ENCODE measurements at places on chromosomes 4 and X. TPM values are rescaled to one million over a fixed set of nuclear protein-coding genes. Genes with fewer than 3 reads are reported as not detected.
A peak's percentile ranks its signal among the peaks of the same experiment; 100 is the strongest.

Gene COX7B2
- total RNA-seq, result not detected

Gene CT83
- not detected for total RNA-seq

Gene CYLC1
- total RNA-seq, result not detected

Gene BLTP1
- total RNA-seq, result 46.9 TPM

Gene HGFAC
- total RNA-seq, result 0.12 TPM

Gene MAGIX
- total RNA-seq, result 0.53 TPM

Gene ARHGAP24
- 26.5 TPM for total RNA-seq

Gene IL9R
- total RNA-seq, result not detected

Gene RXFP1
- total RNA-seq, result not detected

Gene LIMCH1
- total RNA-seq, result 128 TPM

Gene PASD1
- not detected for total RNA-seq

Gene USP17L30
- total RNA-seq, result not detected

Gene MAP7D3
- 17.6 TPM for total RNA-seq

- no peaks in the 10 kb centered on the region for H3K27me3 ChIP-seq
- H3K27ac ChIP-seq, result no peak overlapping the region
- H3K4me1 ChIP-seq, result no peaks in the 10 kb centered on the region
- no peaks in the 10 kb centered on the region for H3K36me3 ChIP-seq
These were observed 9.2 kb downstream of the PDE6B start for GRCh38 chr4:634599-634985.

DNA sequence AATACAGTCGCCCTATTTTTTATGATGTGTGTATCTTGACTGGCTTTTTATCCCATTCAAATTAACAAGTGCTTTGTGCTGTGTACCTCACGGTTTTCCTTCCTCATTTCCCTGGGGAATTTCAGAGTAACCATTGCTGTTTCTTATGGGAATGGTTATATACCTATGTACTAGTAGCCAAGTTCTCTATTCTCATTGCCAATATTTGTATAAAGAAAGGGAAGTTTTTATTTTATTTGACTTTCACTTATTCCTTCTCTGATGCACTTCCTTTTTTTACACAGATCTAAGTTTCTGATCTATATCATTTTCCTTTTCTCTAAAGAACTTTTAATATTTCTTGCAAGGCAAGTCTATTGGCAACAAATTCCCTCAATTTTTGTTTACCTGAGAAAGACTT is 181.3 kb downstream of the SOWAHB start:
- H3K4me3 ChIP-seq, result no peak overlapping the region
- DNase-seq, result no peak
- H3K4me1 ChIP-seq, result peaks cover 11% of the 10 kb centered on the region
- no peak overlapping the region for H3K27ac ChIP-seq
- no peaks in the 10 kb centered on the region for H3K36me3 ChIP-seq
- H3K27me3 ChIP-seq, result no peaks in the 10 kb centered on the region

- no peaks in the 10 kb centered on the region for H3K36me3 ChIP-seq
- H3K27me3 ChIP-seq, result no peaks in the 10 kb centered on the region
- no peak for DNase-seq
- H3K4me3 ChIP-seq, result no peak overlapping the region
- no peak overlapping the region for H3K27ac ChIP-seq
- no peaks in the 10 kb centered on the region for H3K4me1 ChIP-seq
These were observed 11.5 kb upstream of the GABRE start for GRCh38 chrX:151985955-151986354.

DNA sequence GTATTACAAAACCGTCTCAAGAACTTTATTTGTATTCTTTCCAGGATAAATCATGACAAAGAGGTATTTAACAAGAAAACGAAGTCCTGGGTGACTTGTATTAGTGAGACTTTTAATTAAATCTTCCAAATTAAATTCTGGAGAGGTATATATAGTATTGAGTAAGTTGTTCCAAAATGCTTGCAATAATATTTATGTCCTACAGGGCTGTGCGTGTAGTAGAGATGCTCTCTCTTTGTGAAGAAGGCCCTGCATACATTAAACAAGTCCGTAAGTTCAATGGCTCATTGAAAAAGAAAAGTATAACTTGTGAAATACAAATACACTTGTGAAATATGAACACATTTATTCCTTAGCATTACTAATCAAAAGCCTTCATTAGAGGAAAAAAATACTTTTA is 211.4 kb downstream of the ARHGAP24 start:
- no peak for DNase-seq
- peaks cover 10% of the 10 kb centered on the region for H3K4me1 ChIP-seq
- H3K36me3 ChIP-seq, result no peaks in the 10 kb centered on the region
- H3K4me3 ChIP-seq, result no peak overlapping the region
- H3K27me3 ChIP-seq, result no peaks in the 10 kb centered on the region

- H3K27me3 ChIP-seq, result no peaks in the 10 kb centered on the region
- H3K4me3 ChIP-seq, result peak overlapping the region; percentile 53
- no peak for DNase-seq
These were observed 190.5 kb downstream of the RRAGB start for GRCh38 chrX:55907968-55908607.

GRCh38 chr4:22463179-22463578 is 52.7 kb downstream of the ADGRA3 start:
- H3K36me3 ChIP-seq, result peaks cover 18% of the 10 kb centered on the region
- DNase-seq, result no peak
- no peak overlapping the region for H3K27ac ChIP-seq
- no peaks in the 10 kb centered on the region for H3K27me3 ChIP-seq
- no peak overlapping the region for H3K4me3 ChIP-seq

DNA sequence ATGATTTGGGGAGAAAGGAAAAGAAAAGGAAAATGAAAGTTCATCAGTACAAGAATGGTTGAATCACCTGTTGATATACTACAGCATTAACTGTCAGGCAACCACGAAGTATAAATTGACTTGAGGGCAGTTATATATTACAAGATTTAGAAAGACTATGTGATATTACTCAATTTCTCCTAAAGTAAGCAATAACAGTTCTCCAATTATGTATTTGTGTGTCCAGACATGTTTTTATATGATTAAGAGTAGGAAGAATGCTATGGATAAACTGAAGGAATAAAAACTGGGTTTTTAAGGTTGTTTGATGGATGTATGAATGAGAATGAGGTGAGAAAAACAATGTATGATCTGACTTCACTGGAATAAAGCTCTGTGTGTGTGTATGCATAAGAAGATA is 2234.4 kb downstream of the ARAP2 start:
- DNase-seq, result no peak
- no peaks in the 10 kb centered on the region for H3K4me1 ChIP-seq
- no peak overlapping the region for H3K4me3 ChIP-seq
- no peaks in the 10 kb centered on the region for H3K27me3 ChIP-seq

GRCh38 chr4:158729716-158730559 is 6.7 kb upstream of the PPID start:
- no peak overlapping the region for H3K27ac ChIP-seq
- no peaks in the 10 kb centered on the region for H3K27me3 ChIP-seq
- H3K36me3 ChIP-seq, result no peaks in the 10 kb centered on the region
- no peak overlapping the region for H3K4me3 ChIP-seq

DNA sequence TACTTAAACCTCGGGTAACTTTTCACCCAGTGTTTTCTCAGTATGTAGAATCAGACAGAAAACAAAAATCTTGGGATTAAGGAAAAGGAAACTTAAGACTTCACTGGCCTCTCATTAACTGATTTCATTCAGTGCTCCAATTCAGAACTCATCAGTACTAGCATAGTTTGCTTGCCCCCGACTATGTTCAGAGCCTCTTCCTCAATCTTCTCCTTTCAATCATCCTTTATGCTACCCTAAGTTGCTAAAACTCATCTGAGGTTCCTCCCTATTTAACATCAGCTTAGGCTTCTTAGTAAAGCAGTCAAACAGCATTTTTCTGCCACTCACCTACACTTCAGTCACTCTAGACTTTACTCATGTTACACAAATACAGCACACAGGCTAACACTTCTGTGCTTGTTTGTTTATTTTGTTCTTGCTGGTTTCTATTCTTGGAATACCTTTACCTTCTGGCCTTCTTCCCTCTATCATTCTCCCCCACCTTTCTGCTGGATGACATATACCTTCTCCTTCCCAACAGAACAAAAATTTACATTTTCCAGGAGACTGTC is 163.0 kb upstream of the TLL1 start:
- no peaks in the 10 kb centered on the region for H3K36me3 ChIP-seq
- H3K4me3 ChIP-seq, result no peak overlapping the region
- no peak for DNase-seq
- no peaks in the 10 kb centered on the region for H3K27me3 ChIP-seq
- no peaks in the 10 kb centered on the region for H3K4me1 ChIP-seq
- no peak overlapping the region for H3K27ac ChIP-seq

DNA sequence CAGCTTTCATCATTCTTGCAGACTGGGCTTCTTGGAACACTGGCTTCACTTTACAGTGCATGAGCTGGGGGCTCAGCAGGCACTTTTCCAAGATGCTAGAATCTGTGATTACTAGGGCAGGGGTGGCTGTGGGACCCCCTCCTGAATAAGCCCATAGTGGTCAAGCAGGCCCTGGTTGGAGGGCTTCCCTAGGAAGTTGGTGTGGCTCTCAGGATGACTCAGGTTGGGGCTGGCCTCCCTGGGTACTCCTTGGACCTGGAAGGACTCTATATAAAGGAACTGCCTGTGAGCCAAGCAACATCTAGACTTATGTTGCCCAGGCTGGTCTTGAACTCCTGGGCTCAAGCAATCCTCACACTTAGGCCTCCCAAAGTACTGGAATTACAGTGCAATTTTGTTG is 88.3 kb upstream of the HELT start:
- no peak for DNase-seq
- H3K27me3 ChIP-seq, result no peaks in the 10 kb centered on the region
- no peak overlapping the region for H3K4me3 ChIP-seq
- no peaks in the 10 kb centered on the region for H3K36me3 ChIP-seq
- no peaks in the 10 kb centered on the region for H3K4me1 ChIP-seq

DNA sequence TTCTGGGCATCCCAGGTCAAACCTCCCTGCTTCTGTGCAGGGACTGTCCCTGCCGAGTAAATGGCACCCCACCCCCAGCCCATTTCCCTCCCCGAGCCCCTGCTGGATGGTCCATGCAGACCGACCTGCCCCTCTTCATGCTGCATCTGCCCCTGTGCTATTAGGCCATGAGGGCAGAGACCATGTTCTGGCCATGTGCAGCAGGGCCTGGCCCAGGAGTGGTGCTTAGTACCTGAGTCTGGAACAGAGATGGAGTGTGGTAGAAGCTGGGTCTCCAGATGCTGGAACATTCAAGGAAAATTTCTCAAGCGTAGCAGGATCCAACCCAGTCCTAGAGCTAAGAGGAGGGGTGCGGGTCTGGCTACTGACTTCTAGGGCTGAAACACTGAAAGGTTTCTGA is 15.3 kb upstream of the UBA1 start:
- no peaks in the 10 kb centered on the region for H3K27me3 ChIP-seq
- H3K4me3 ChIP-seq, result no peak overlapping the region
- H3K27ac ChIP-seq, result no peak overlapping the region
- no peak for DNase-seq
- no peaks in the 10 kb centered on the region for H3K4me1 ChIP-seq

DNA sequence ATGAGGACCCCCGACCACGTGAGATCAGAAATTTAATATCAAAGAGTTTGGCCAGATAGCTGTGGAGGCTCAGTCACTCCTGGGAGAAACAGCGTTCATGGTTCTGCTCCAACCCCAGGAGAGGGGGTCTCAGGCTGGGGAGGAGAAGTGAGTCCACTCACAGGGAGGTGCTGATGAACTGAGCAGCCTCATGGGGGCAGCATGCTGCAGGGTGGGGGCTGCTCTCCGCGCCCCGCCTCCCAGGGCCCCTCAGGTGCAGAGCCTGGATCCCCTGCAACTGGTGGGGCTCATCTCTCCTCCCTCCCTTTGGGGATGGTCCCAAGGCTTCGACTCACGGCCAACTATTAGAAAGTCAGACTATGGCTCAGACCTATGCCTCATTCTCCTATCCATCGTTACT is 26.6 kb upstream of the C4orf50 start:
- no peaks in the 10 kb centered on the region for H3K4me1 ChIP-seq
- H3K4me3 ChIP-seq, result no peak overlapping the region
- no peak for DNase-seq
- no peaks in the 10 kb centered on the region for H3K36me3 ChIP-seq
- no peak overlapping the region for H3K27ac ChIP-seq

DNA sequence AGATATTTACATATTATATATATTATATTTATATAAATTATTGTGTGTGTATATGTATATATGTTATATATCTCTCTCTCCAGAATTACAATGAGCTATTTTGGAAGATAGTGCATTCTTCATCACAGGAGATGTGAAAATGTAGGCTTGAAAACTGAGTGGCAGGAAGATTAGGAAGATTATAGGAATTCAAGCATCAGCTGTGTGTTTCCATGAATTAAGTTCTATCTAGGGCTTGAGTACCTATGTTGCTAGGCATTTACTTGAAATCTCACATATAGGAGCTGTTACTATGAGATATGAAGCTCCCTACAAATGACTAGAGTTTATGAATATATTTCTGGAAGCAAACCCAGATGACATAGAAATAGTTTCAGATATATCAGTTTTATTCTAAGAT is 328.7 kb downstream of the EPHA5 start:
- H3K36me3 ChIP-seq, result no peaks in the 10 kb centered on the region
- no peak for DNase-seq
- H3K27me3 ChIP-seq, result no peaks in the 10 kb centered on the region
- no peak overlapping the region for H3K4me3 ChIP-seq
- peaks cover 5% of the 10 kb centered on the region for H3K4me1 ChIP-seq

- H3K36me3 ChIP-seq, result no peaks in the 10 kb centered on the region
- H3K4me3 ChIP-seq, result no peak overlapping the region
- H3K27me3 ChIP-seq, result no peaks in the 10 kb centered on the region
- no peak for DNase-seq
- no peak overlapping the region for H3K27ac ChIP-seq
- H3K4me1 ChIP-seq, result no peaks in the 10 kb centered on the region
These were observed 137.2 kb upstream of the PGRMC2 start for GRCh38 chr4:128424527-128425497.

- no peaks in the 10 kb centered on the region for H3K36me3 ChIP-seq
- DNase-seq, result no peak
- no peak overlapping the region for H3K4me3 ChIP-seq
These were observed 903.4 kb downstream of the TECRL start for GRCh38 chr4:63505714-63506460.

GRCh38 chrX:154468217-154468616 is 10.1 kb downstream of the PLXNA3 start:
- no peaks in the 10 kb centered on the region for H3K4me1 ChIP-seq
- H3K27me3 ChIP-seq, result no peaks in the 10 kb centered on the region
- DNase-seq, result no peak
- no peaks in the 10 kb centered on the region for H3K36me3 ChIP-seq

DNA sequence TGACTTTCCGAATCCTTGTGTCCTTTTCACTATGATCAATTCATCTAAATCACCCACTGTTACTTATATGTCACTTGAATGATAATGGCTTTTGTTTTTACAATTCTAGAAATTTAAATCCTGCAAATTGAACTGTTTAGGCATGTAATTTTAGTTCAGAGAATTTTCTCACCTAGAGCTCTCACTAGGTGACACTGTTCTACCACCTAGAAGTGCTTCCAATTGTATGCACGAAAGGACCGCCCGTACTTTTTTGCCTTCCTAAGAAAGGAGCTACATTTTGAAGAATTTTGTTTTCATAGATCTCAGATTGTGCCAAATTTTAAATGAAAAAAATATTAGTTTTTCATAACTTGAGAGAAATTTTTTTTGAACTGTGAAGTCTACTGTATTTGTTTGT is 481.6 kb upstream of the FSTL5 start:
- no peaks in the 10 kb centered on the region for H3K36me3 ChIP-seq
- no peak for DNase-seq
- H3K27ac ChIP-seq, result no peak overlapping the region
- H3K4me1 ChIP-seq, result no peaks in the 10 kb centered on the region
- no peaks in the 10 kb centered on the region for H3K27me3 ChIP-seq
